ENCODE measurements at places on chromosomes 1 and 21.
A peak's percentile ranks its signal among the peaks of the same experiment; 100 is the strongest.

GRCh38 chr1:27365372-27366112 lies 1.2 kb downstream of the MAP3K6 start:
- DNase-seq, result peak; percentile 92

GRCh38 chr1:220044678-220045355 lies 1.5 kb downstream of the EPRS1 start:
- DNase-seq, result no peak

DNA sequence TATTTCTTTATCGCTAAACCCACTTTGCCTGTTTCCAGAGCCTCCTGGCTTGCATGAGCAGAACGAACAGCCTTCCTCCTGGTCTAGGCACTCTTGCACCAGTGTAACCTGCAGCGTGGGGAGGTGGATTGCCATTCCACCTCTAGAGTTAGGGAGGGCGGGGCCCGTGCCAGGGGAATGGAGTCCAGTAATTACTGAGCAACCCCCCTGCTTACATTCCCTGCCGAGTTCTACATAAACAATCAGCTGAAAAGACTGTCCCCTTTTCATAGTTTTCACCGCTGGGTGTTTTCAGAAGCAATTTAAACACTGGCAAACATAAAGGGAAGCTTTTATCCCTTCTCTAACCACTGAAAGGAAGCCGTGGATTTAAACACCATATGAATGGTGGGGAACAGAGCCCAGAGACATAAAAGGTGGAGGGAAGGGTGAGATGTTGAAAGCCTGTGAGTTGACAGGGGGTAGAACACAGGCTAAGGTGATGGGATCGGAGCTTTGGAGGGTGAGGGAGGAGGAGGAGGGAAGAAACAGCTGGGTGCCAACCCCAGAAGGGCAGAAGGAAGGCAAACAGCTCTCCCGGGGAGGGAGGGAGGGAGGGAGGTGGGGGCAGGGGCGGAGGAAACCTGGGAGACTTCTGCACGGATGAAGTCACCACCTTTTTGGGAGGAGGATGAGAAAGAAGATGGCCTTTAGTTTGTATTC lies 68.0 kb upstream of the WDR26 start:
- DNase-seq, result no peak

- no peak for DNase-seq
These were observed 7.1 kb downstream of the PTGFRN start for GRCh38 chr1:116916533-116917445.

DNA sequence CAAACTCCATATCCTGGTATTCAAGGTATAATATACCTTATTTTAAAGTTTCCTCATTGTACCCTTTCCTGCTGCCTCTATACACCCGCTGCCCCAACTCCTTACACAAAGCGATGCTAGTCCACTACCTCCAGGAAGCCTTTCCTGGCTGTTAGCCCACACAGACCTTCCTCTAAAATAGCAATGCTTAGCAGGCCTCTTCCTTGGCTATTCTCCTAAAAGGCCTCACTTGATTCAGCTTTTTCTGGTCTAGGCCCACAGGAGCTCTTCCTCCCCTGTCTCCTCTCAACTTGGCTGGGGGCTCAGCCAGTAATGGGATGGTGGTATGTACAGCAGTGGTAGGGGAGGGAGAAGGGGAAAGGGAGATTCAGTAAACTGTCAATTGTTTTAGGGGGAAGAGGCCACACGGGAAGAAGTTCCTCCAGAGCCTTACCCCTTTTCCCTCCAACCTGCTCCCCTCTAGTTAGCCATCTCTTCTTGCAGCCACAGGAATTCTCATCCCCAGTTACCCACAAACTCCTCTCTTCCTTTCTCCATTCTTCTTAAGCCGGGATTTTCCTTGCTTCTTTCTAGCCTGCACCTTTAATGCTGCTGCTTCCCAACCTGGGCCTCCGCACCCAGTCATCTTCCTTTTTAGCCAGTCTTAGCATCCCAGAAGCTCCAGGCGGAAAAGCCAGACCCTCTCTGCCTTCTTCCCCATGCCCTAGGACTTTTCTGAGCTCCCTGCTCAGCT lies 2.6 kb downstream of the LRRC41 start:
- DNase-seq, result no peak

DNA sequence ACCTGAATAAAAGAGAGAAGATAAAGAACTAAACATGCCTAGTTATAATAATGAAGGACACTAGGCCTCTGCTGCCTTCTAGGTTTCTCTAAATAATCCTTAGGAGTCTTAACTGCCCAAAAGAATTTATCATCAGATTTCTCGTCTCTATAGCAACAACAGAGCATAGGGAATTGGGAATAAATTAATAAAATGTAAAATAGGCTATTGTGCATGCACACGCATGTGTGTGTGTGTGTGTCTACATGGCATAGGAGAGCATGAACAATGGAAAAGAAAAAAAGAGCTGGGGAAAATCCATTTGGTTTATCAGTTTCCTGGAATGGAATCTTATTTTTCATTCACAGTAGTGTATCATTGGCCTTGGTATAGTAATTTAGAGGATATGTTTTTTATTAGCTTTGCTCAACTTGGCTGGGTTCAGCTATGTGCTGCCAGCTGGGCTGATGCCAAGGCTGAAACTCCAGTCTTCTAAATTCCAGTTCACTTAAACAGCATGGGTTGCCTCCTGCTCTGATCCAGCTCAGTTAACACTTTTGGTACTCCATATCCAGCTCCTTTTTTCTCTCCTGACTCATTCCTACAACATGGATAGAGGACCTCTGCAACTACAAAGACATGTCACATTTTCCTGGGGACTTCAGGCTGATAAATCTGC lies 80.6 kb upstream of the SLFNL1 start:
- no peak for DNase-seq

- DNase-seq, result no peak
These were observed 22.2 kb downstream of the TSHB start for GRCh38 chr1:115051850-115052249.

DNA sequence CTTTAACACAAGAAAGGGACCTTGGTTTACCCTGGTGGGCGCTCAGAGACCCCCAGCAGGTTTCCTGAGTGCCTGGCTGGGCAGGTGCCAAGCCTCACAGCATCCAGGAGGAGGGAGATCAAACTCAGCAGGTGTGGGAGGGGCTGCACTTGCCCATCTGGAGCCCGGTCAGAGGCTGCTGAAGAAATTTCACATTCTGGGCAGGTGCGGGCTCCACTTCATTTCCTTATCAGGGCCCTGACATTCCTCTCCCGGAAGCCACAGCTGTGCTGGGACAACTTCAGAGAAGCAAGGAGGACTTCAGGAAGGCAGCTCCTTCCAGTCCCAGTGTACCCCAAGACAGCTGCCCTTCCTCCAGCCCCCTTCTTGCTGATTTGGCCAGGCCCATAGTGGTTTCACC lies 82.9 kb downstream of the ITPKB start:
- no peak for DNase-seq

GRCh38 chr1:234400773-234401172 lies 27.5 kb downstream of the COA6 start:
- DNase-seq, result no peak

DNA sequence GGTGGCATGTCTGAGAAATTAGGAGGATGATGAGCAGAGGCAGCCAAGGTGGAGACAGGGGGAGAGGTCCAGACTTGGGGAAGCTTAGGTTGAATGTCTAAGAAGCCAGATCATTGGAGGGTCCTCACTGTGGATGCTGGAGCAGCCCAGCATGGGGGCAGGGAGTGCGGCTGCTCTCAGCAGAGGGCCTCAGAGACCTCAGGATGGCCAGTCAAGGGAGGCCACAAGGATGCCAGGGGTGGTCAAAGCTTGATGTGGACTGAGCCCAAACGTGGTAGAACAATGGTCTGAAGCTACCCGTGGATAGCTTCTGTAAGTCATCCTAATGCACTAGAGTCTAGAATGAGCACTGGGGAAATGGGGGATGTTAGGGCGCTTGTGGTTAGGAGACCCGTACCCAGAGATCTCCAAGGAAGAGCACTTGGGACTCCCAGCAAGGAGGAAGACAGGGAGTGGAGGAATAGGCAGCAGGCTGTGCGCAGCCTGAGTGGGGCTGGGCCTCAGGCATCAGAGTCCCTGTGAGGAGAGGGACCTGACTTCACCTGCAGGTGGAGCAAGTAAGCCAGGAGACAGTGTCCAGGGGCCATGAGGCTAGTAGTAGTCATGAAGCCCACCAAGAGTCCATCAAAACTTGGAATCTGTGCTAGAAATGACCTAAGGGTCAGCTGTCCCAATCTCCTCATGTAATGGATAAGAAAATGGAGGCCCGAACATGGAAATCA lies 4.3 kb upstream of the S100A9 start:
- DNase-seq, result no peak

- DNase-seq, result no peak
These were observed 4.7 kb upstream of the SLC19A1 start for GRCh38 chr21:45546636-45547544.

DNA sequence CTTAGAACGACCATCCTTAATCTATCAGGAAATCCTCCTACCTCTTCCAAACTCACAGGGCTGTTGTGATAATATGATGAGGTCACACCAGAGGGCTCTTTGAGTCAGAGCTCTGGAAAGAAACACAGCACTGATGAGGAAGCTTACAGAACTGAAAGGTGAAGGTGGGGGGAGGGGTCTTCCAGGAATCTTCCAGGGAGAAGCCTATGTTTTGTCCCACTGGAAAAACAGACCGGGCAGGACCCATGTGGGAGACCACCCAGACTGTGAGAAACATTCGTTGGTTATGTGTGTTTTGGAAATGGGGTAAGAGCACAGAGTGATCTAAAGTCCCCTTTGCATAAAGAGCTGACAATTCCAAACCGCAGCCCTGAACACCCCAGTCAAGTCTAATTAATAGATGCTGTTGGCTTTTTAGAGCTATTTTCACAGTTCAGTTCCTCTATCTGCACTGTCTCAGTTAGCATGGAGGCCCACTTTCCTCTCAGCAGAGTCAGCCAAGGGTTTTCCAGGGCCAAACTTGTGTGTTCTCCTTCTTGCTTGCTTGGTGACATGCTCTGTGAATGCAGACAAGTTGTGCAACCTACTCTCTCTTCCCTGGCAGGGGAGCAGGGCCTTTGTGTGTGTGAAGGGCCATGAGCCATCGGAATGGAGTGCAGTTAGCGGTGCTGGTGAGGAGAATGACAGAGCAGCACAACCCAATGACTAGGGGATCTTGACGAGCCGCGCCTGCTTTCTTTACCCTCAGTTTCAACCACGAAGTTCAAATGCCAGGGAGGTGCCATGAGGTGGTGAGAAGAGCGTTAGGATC lies 12.3 kb downstream of the PHLDA3 start:
- DNase-seq, result peak; percentile 78

DNA sequence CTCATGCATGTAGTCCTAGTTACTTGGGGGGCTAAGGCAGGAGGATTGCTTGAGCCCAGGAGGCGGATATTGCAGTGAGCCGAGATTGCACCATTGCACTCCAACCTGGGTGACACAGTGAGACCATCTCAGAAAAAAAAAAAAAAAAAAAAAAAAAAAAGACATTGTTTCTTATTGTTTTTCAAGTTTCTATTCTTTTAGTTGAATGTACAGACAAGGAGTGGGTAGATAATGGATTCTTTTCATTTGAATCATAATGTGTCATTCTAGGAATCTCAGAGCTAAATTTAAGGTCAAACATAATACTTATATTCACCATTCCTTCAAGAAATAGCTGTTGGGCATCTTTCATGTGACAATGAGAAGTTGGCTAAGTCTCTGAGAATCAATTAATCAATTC lies 157.0 kb upstream of the C21orf91 start:
- no peak for DNase-seq

- no peak for DNase-seq
These were observed 75.5 kb upstream of the IPO9 start for GRCh38 chr1:201753492-201753891.

DNA sequence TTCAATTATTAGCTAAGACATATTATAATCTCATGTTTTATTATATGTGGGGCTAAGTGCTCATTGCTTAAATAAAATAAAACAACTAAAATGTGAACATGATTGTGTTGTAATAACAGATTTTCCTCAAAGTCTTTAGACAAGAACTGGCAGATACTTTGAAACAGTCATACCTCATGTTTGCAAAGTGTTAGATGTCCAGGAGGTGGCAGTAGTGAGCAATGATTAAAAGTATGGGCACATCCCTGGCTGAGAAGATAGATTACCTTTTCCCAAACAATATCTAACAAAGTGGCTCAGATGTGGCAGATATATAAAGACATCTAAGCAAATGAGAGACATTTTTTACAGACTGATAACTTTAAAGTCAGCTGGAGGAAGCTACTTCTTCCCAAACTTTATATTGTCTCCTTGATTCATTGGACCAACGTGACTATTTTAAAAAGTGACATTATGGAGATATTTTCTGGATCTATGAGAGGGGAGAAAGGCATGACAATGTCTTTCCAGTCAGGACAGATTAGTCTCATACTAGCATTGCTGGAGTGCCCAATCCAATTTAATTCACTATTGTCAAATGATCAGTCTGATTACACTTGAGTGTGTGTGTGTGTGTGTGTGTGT lies 269.8 kb downstream of the S1PR1 start:
- DNase-seq, result peak; percentile 23

DNA sequence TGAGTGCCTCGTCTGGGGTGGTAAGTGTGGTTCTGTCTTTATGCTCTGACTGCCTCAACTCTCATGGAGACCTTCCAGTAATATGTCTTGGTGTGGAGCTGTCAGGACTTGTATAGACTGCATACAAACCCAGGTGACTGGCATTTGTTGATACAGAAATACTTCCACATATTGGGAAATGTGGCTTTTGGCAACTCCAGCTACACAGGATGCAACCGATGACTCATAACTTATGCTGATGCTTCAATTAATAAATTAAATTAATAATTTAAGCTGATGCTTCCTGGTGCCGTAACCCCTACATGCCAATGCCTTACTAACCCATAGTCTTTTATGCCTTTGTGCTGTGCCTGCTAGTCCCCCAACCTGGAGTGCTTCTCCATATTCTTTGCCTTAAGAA lies 72.3 kb upstream of the ARTN start:
- no peak for DNase-seq

DNA sequence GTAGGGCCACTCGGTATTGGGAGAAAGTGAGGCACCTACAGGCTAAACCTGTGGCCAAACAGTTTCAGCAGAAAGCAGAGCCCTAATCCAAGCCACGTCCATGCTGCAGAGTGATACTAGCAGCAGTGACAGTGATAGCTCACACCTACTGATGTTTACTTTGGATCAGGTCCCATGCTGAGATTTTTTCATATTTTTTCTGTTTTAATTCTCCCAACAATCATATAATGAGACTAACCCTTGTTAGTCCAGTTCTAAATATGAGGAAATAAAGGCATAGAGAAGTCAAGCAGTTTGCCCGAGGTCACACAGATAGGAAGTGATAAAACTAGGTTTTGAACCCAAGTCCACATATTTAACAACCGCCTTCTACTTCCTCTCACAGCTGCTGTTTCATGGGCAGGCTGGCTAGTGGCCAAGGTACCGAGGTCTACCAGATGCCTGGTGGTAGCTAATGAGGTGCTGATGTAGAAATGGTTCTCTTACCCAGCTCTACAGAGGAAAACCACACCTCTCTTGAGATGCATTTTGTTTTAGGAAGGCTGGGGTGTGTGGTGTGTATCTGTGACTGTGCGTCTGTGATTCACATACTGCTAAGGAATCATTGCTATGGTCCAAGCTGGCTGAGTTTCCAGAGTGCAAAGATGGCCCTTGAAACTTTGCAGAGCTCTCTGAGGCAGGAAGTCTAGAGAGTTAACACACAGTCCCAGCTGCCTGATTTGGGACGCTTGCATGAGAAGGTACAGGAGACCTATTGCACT lies 80.3 kb upstream of the ARTN start:
- peak; percentile 89 for DNase-seq

All from SJCRH30 (cell line).